ENCODE measurements at places on chromosomes 4 and X. TPM values are rescaled to one million over a fixed set of nuclear protein-coding genes. Genes with fewer than 3 reads are reported as not detected.
A peak's percentile ranks its signal among the peaks of the same experiment; 100 is the strongest.

- H3K27me3 ChIP-seq: no peaks in the 10 kb centered on the region
- no peaks in the 10 kb centered on the region for H3K36me3 ChIP-seq
- no peak for DNase-seq
- peaks cover 14% of the 10 kb centered on the region for H3K4me1 ChIP-seq
These were observed 61.0 kb downstream of the FHIP1A start for GRCh38 chr4:151469970-151470369.

DNA sequence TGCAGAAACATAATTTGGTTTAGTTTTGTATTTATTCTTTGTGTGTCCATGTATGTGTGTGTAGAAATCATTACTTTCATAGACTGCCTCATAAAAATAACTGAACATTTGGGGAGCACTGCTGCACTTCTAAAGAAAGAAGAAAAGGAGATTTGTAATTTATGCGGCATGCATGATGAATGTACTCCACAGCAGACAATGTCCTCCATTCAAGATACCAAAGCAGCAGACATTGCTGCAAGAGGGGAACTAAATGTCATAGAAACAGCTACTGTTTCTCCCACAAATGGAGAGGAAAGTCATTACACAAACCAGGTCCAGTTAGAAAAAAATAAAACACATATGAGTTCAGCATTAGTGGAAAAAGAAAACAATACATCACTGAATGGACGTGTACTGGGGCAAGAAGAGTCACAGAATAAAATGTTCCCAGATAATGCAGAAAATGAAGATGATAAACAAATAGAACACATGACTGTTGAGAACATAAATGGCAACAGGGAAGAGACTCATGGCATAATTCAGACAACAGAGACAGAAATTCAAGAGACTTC lies 2.6 kb downstream of the DTHD1 start:
- DNase-seq: no peak
- no peak overlapping the region for H3K27ac ChIP-seq
- H3K36me3 ChIP-seq: no peaks in the 10 kb centered on the region
- no peaks in the 10 kb centered on the region for H3K27me3 ChIP-seq
- H3K4me3 ChIP-seq: no peak overlapping the region
- no peaks in the 10 kb centered on the region for H3K4me1 ChIP-seq

GRCh38 chr4:17323554-17324385 lies 188.1 kb downstream of the QDPR start:
- H3K4me3 ChIP-seq: no peak overlapping the region
- DNase-seq: no peak
- no peaks in the 10 kb centered on the region for H3K36me3 ChIP-seq
- no peaks in the 10 kb centered on the region for H3K4me1 ChIP-seq
- H3K27me3 ChIP-seq: no peaks in the 10 kb centered on the region

- H3K27me3 ChIP-seq: no peaks in the 10 kb centered on the region
- H3K4me1 ChIP-seq: peaks cover 4% of the 10 kb centered on the region
- no peak for DNase-seq
- no peaks in the 10 kb centered on the region for H3K36me3 ChIP-seq
These were observed 199.3 kb upstream of the GRID2 start for GRCh38 chr4:92104506-92104905.

GRCh38 chr4:162510115-162510514 lies 346.3 kb upstream of the FSTL5 start:
- H3K4me3 ChIP-seq: no peak overlapping the region
- DNase-seq: no peak
- H3K27me3 ChIP-seq: no peaks in the 10 kb centered on the region
- H3K27ac ChIP-seq: no peak overlapping the region

DNA sequence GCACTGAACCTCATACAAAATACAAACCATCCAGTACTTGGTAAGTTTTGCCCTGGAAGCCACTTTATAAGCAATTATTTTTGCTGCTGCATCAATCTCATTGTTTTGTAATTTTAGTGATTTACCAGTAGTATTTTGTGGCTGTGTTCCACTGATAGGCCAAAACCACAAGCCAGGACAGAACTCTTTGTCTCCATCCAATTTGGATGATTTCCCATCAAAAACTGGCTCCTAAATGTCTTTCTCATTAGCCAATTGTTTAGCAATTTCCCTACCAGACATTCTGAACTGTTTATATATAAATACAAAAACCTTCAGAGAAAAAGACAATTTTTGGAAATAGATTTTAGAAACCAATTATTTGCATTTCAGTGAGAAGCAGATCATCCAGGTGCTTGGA lies 4.4 kb downstream of the GSPT2 start:
- H3K4me3 ChIP-seq: no peak overlapping the region
- DNase-seq: no peak
- H3K27me3 ChIP-seq: no peaks in the 10 kb centered on the region
- H3K4me1 ChIP-seq: peaks cover 10% of the 10 kb centered on the region
- H3K36me3 ChIP-seq: no peaks in the 10 kb centered on the region
- H3K27ac ChIP-seq: no peak overlapping the region

- no peak overlapping the region for H3K4me3 ChIP-seq
- no peaks in the 10 kb centered on the region for H3K4me1 ChIP-seq
- no peak overlapping the region for H3K27ac ChIP-seq
These were observed 203.5 kb downstream of the PPARGC1A start for GRCh38 chr4:23686169-23686897.

- H3K27me3 ChIP-seq: no peaks in the 10 kb centered on the region
- no peak overlapping the region for H3K4me3 ChIP-seq
- no peak overlapping the region for H3K27ac ChIP-seq
- peaks cover 47% of the 10 kb centered on the region for H3K4me1 ChIP-seq
- peak; percentile 13 for DNase-seq
These were observed 68.4 kb downstream of the ARHGEF38 start for GRCh38 chr4:105620640-105621323.

- no peaks in the 10 kb centered on the region for H3K4me1 ChIP-seq
- H3K27me3 ChIP-seq: no peaks in the 10 kb centered on the region
- no peak overlapping the region for H3K27ac ChIP-seq
- no peak for DNase-seq
These were observed 69.0 kb downstream of the STAG2 start for GRCh38 chrX:124030520-124030919.

DNA sequence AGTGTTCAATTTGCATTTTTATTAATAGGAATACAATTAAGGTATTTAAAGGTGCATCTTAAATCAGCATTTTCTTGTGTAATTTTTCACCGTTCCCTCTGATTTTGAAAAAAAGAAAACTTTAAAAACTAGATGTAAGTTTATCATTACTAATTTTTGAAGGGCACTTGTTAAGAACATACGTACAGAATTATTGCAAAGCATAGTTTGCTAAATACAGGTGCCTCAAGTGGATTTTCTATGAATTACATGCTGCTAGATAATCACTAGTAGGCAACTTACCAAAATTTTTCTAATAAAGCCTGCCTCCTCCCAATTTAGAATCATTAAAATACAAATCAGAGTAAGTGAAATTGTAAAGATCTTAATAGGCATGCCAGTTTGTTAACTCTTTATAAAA lies 8.5 kb downstream of the CNKSR2 start:
- H3K4me1 ChIP-seq: peaks cover 16% of the 10 kb centered on the region
- H3K27ac ChIP-seq: no peak overlapping the region
- no peak overlapping the region for H3K4me3 ChIP-seq
- no peaks in the 10 kb centered on the region for H3K36me3 ChIP-seq
- DNase-seq: no peak

DNA sequence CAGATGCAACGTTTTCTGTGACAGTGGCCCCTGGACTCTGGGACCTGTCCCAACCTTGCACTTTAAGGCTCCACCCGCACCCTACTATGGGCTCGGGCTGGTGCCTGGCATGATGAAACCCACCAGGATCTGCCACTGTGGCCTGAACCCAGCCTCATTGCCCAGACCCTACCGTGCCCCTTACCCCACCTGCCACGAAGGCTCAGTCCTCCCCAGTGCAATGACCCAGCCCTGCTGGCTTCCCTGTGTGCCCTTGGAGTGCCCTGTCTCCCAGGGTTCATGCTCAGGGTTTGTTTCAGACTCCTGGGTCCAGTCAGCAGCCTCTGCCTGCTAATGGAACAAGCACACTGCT lies 3.1 kb downstream of the UVSSA start:
- H3K4me1 ChIP-seq: peaks cover 32% of the 10 kb centered on the region
- no peaks in the 10 kb centered on the region for H3K27me3 ChIP-seq
- no peaks in the 10 kb centered on the region for H3K36me3 ChIP-seq
- no peak overlapping the region for H3K27ac ChIP-seq

GRCh38 chrX:38206036-38206435 lies 14.6 kb downstream of the SRPX start:
- no peak overlapping the region for H3K4me3 ChIP-seq
- H3K27ac ChIP-seq: no peak overlapping the region
- H3K4me1 ChIP-seq: no peaks in the 10 kb centered on the region
- H3K36me3 ChIP-seq: no peaks in the 10 kb centered on the region
- no peaks in the 10 kb centered on the region for H3K27me3 ChIP-seq
- no peak for DNase-seq

DNA sequence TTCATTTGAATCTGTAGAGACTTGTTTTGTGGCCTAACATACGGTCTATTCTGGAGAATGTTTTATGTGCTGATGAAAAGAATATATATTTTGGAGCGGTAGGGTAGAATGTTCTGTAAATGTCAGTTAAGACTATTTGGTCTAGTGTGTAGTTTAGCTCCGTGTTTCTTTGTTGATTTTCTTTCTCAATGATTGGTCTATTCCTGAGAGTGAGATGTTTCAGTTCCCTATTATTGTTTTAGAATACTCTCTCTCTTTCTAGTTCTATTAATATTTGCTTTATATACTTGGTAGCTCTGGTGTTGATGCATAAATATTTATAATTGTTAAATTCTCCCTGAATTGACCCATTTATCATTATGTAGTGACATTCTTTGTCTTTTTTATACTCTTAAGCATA lies 236.5 kb downstream of the GLUD2 start:
- H3K36me3 ChIP-seq: no peaks in the 10 kb centered on the region
- DNase-seq: no peak
- H3K4me3 ChIP-seq: no peak overlapping the region

DNA sequence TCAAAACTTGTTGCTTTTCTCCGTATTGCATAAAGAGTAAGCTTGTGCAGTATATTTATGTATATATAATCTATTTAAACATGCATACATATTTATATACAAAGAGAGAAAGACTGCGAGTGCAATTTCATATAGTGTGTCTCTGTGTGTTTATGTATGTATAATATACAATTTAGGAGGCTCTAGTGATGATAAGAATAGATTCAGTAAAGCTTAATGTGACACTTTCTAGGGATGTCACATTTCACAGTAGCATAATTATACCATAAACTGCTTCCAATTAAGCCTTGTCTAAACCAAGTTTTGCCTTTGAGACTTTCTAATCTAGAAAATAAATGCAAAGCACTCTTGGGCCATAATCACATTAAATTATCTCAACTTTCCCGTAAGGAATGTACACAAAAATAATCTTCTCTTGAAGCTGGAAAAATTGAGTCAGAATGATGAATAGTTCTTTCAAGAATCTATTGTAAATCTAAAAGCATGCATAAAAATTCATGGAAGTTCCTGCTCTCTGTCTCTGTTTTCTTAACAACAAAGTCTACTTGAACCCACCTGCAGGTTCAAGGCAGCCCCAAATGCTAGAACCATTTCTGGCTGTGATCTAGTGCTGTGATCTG lies 114.1 kb upstream of the NPY2R start:
- no peaks in the 10 kb centered on the region for H3K27me3 ChIP-seq
- peaks cover 10% of the 10 kb centered on the region for H3K4me1 ChIP-seq
- H3K27ac ChIP-seq: no peak overlapping the region
- no peak for DNase-seq

- no peaks in the 10 kb centered on the region for H3K36me3 ChIP-seq
- H3K27ac ChIP-seq: no peak overlapping the region
- no peaks in the 10 kb centered on the region for H3K4me1 ChIP-seq
- no peak for DNase-seq
- H3K4me3 ChIP-seq: no peak overlapping the region
These were observed 12.1 kb upstream of the F9 start for GRCh38 chrX:139518475-139518874.

GRCh38 chr4:110638089-110638746 lies 15.3 kb upstream of the PITX2 start:
- H3K36me3 ChIP-seq: no peaks in the 10 kb centered on the region
- peaks cover 21% of the 10 kb centered on the region for H3K4me1 ChIP-seq
- H3K27ac ChIP-seq: no peak overlapping the region
- peaks cover 60% of the 10 kb centered on the region for H3K27me3 ChIP-seq
- DNase-seq: no peak
- H3K4me3 ChIP-seq: no peak overlapping the region

GRCh38 chrX:18887177-18887824 lies 96.6 kb downstream of the PHKA2 start:
- no peak for DNase-seq
- peaks cover 22% of the 10 kb centered on the region for H3K4me1 ChIP-seq
- no peaks in the 10 kb centered on the region for H3K27me3 ChIP-seq
- H3K36me3 ChIP-seq: no peaks in the 10 kb centered on the region
- peak overlapping the region; percentile 60 for H3K27ac ChIP-seq
- H3K4me3 ChIP-seq: no peak overlapping the region

GRCh38 chrX:7828594-7828993 lies 14.4 kb upstream of the VCX start:
- DNase-seq: no peak
- no peaks in the 10 kb centered on the region for H3K36me3 ChIP-seq
- no peak overlapping the region for H3K27ac ChIP-seq
- no peaks in the 10 kb centered on the region for H3K27me3 ChIP-seq
- H3K4me1 ChIP-seq: no peaks in the 10 kb centered on the region

DNA sequence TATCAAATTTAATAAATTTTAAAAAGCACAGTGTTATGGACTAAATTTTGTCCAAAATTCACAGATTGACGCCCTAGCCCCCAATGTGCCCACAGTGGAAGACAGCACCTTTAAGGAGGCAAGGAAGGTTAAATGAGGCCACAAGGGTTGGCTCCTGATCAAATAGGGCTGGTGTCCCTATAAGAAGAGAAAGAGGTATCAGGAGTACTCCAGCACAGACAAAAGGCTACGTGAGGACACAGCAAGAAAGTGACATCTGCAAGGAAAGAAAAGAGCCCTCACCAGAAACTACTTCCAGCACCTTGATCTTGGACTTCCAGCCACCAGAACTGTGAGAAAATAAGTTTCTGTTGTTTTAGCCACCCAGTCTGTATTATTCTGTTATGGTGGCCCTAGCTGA lies 48.8 kb downstream of the FAM13A start:
- H3K27me3 ChIP-seq: no peaks in the 10 kb centered on the region
- no peak for DNase-seq
- peaks cover 29% of the 10 kb centered on the region for H3K4me1 ChIP-seq
- H3K36me3 ChIP-seq: no peaks in the 10 kb centered on the region

GRCh38 chr4:140426610-140427105 lies 790 bp downstream of the CLGN start:
- peak overlapping the region; percentile 57 for H3K4me3 ChIP-seq
- H3K27me3 ChIP-seq: no peaks in the 10 kb centered on the region
- peaks cover 12% of the 10 kb centered on the region for H3K4me1 ChIP-seq
- no peaks in the 10 kb centered on the region for H3K36me3 ChIP-seq
- H3K27ac ChIP-seq: no peak overlapping the region
- DNase-seq: no peak

Gene AKAP14
- total RNA-seq: not detected

Gene RAB33A
- total RNA-seq: 0.78 TPM

Gene FRAS1
- total RNA-seq: 22.6 TPM

Gene SLC9A6
- total RNA-seq: 6.2 TPM

Gene SNCA
- not detected for total RNA-seq

Gene SMIM10
- 1.0 TPM for total RNA-seq

Gene GYG2
- 6.0 TPM for total RNA-seq

Gene GPC4
- 9.3 TPM for total RNA-seq

Gene TMEM144
- total RNA-seq: 13.0 TPM

Gene ZNF280C
- total RNA-seq: 2.9 TPM

Gene NPY2R
- total RNA-seq: not detected

Gene BEX5
- total RNA-seq: 4.3 TPM

Gene BBS7
- total RNA-seq: 13.0 TPM

Gene SH3D19
- 42.8 TPM for total RNA-seq

Gene GLRA2
- not detected for total RNA-seq

Gene FOXR2
- total RNA-seq: not detected

Measured in body of pancreas (tissue), 4 donors.